GM18507 (cell line): ENCODE measurements at places on chromosomes 3 and 15.

DNA sequence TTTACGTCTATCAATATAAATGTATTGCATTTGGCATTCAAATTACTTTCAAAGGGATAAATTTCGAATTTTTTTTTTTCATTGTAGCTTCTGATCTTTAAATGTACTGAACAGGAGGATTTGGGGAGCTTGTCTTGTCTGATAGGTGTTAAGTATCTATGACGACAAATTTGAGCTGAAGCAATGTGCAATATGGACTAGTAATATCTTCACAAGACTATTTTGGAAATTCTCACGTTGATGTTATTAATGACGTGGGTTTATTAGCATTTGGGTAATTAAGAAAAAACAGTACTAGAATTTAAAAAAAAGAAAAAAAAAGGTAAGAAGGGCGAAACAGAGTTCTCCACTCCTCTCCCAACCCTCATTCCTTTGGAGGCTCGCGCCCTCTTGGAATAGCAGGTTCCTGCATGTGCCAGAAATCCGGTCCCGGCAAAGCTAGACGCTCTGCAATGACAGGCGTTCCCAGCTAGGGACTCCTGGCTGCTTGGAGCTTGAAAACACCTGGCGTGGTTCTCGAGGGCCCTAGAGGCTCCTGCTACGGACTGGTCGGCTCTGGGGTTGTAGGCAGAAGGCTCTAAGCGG is 648 bp upstream of the P2RY1 start:
- no peak for DNase-seq

DNA sequence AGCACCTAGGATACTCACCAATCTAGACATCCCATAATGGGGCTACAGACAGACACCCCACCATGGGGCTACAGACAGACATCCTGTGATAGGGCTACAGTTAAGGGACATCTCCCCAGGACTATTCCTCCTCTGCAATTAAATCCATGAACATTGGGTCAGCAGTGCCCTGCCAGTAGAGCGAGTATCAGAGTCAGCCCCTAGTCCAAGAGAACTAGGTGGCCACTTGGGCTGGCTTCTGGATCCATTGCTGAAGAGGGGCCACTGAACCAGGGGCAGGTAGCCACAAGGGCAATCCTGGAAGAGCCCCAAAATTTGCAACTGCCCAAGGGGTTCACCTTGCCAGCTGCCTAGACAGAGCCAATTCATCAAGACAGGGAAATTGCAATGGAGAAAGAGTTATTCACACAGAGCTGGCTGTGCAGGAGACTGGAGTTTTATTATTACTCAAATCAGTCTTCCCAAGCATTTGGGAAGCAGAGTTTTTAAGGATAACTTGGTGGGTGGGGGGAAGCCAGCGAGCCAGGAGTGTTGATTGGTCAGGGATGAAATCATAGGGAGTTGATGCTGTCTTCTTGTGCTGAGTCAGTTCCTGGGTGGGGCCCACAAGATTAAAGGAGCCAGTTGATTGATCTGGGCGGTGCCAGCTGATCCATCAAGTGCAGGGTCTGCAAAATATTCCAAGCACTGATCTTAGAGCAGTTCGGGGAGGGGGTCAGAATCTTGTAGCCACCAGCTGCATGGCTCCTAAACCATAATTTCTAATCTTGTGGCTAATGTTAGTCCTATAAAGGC is 170.2 kb upstream of the SMAD3 start:
- DNase-seq: no peak

DNA sequence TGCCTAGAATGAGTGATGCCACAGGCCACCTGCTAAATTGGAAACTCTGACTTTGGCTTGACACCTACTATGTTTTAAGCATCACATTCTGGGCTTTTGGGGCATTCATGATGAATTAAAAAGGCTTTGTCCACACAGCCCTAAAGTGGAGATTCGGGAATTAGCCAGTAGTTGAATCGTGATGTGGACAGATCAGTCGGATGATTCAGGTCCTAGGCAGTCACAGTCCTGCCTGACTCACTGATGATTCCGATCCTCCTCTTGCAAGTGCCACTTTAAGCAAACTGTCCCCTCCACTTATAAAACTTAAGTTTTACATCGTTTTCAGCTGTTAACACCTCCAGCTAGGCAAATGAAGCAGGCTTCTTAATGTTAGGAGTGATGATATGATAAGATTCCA is 75.3 kb downstream of the SYNPR start:
- no peak for DNase-seq

GRCh38 chr3:42613462-42613861 is 13.0 kb downstream of the NKTR start:
- no peak for DNase-seq

GRCh38 chr15:89009080-89009479 is 79.2 kb upstream of the ABHD2 start:
- DNase-seq: no peak

GRCh38 chr3:49703443-49703927 is 14.1 kb downstream of the RNF123 start:
- peak; percentile 78 for DNase-seq

- no peak for DNase-seq
Measured at GRCh38 chr3:35141406-35141805, 497.9 kb upstream of the ARPP21 start.

DNA sequence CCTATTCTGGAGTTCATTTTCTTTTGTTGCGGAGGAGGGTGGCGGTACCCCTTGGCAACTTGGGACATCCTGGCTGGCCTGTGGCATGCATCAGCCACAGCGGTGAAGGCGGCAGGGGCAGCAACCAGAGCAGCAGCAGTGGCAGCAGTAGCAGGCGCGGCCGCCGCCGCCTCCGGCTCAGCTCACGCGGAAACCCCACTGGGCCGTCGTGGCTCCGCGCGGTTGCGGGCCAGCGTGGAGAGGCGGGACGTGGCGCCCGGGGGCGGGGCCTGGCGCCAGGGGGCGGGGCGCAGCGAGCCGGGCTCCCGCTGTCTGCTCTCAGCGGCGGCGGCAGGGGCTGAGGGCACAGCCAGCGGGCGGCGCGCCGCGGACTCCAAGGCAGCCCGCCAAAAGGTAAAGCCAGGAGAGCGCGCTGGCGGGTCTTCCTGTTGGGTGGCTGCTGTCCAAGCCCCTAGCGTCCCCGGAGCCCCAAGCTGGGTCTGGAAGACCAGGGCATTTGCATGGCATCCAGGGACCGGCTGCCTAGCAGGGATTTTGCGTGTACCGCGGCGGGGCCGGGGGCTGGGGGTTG is 334.4 kb upstream of the THRB start:
- no peak for DNase-seq

DNA sequence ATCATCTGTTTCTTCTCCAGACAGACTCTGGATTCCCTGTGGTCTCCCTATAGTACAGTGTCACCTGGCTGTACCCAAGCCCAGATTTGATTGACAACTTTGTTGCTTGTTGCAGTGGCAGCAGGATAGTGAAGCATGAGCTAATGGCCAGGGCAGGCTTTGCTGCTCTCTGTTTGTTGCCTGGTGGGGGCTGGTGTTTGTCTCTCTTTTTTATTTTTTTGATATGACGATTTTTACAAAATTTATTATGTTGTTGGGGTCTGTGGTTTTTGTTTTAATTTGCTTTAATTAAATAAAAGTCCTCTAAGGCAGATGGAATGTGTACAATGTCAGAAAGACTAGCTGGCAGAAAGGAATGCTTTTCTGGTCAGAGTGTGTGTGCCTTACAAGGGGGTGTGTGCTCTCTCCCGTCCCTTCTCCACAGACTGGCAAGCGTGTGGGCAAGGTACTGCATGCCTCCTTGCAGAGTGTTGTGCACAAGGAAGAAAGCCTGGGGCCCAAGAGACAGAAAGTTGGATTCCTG is 15.2 kb upstream of the CLEC3B start:
- DNase-seq: no peak

GRCh38 chr15:56992725-56993124 is 74.3 kb downstream of the TCF12 start:
- DNase-seq: no peak

- DNase-seq: no peak
Measured at GRCh38 chr15:93862791-93863190, 368.6 kb upstream of the MCTP2 start.

DNA sequence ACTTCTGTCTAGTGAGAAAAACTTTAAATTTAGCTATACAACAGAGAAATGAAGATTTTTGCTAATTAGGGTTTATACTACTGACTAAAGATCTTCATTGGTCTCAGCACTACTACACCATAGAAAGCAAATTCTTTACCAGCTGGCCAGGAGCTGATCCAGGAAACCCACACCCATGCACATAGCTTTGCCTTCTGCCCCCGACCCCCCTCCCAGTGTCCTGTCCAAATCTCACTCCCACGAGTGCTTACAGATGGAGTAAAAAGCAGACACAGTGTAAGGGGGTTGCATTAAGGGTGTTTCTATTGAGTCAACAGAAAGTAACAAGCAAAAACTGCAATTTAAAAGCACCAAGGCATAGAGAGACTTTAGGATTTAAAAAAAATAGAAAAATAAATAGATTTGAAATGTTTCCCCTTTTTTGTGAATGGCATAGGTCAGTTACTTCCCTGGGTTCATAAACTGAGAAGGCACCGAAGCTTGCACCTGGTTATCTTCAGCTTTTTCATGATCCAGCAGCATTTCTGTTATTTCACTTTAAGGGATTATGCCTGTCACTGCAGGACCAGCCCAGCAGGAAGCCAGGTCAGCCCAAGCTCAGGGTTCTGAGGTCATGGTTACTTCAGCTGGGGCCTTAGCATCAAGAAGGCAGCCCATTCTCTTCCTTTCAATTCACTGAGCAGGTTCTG is 124.3 kb downstream of the CTNNB1 start:
- DNase-seq: no peak

DNA sequence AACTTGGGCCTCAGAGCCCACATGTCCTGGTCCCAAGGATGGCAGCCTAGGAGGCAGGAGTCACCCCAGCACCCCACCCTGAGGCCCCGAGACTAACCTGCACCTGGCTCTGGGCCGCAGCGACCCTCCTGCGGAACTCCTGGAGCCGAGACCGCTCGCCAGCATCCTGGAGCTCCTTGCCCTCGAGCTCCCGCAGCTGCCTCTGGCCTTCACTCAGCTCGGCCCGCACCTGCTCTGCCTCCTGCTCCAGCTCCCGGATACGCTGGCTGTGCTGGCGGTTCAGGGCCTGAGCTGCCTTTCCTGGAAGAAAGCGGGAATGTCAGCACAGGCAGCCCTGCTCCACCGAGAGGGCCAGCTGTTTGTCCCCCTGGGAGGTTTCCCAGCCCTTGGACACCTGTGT is 13.2 kb downstream of the KIF7 start:
- no peak for DNase-seq

DNA sequence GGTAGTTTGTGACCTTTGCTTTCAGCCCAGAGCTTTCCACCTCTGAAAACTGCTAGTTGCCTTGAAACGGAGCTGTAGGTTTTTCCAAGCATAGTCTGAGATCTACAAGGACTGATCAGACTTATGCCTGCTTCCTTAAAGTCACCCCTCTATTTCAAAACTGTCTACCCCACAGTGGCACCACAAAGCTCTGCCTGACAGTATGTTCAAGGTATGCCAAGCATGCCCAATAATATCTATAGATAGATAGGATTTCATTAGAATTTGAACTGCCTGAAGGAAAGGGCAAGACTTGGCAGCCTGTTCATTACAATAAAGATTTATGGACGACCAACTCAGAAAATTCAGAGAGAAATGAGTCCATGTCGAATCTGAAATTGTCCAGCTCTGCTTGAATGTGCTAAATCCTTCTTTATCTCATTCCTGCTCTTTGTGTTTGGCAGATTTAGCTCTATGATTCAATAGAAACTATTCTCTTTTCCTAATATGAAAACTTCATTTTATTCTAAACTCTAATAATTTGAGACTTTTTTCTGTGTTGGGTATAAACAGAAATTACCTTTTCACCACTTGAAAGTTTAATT is 227.6 kb upstream of the TBC1D5 start:
- no peak for DNase-seq

DNA sequence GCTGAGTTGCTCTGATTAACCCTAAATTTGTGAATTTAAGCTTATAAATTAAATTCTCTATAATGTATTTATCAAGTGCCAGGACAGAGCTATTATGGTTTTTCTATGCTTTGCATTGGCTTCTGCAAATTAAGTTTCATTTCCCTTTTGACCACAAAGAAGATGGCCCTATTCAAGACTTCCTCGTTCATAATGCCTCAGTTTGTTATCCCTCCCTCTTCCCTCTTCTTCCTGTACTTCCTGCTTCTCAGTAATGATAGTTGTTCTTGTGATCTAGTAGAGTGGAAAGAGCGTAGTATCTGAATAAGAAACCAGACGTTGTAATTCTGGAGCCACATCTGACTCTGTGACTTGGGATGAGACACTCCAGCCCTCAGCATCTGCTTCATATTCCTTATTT is 118.7 kb downstream of the CACNA1D start:
- no peak for DNase-seq

DNA sequence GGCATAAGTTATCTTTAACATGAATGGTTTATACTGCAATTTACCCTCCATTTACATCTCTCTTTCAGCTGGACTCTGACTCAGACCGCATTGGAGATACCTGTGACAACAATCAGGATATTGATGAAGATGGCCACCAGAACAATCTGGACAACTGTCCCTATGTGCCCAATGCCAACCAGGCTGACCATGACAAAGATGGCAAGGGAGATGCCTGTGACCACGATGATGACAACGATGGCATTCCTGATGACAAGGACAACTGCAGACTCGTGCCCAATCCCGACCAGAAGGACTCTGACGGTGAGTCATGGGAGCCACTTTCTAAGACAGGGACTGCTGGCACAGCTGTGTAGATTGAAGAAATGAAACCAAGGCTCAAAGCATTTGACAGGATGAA is 11.6 kb downstream of the THBS1 start:
- no peak for DNase-seq

DNA sequence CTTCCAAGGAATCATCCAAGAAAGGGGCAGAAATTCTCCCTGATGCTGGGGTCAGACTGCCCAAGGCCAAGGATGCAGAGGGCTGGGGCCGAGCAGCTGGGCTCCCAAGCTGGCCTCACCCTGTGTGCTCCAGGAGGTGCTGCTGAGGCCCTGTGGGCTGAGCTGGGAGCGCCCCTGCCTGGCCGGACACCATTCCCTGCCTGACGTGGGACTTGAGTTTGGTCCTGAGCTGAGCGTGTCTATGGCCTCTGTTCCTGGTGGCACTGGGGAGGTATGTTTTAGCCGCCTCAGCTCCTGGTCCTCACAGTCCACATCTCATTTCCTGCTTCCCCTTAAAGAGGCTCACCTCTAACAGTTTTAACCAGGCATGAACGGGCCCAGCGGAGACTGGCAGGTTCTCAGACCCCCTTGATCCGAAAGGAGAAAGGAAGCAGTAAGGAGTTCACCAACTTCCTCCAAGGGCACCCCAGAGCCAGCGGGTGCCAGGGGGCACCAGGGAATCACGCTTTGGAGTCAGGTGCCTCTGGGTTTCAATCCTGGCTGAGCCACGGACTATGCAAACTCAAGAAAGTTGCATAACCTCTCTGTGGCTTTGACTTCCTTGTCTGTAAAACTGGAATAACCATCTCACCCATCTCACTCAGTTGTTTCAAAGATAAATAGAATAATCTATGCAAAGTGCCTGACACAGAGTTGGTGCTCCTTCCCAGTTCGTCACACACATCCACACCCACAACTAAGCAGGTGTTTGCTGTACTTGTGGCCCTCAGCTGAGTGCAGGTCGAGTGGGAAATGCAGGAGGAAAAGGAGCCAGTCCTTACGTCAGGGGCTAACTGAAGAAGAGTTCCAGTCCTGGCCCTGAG is 48.6 kb downstream of the SLC12A8 start:
- DNase-seq: no peak
